IMR-90 (cell line): ENCODE measurements at places on chromosomes 6 and 20. TPM values are rescaled to one million over a fixed set of nuclear protein-coding genes. Genes with fewer than 3 reads are reported as not detected.

DNA sequence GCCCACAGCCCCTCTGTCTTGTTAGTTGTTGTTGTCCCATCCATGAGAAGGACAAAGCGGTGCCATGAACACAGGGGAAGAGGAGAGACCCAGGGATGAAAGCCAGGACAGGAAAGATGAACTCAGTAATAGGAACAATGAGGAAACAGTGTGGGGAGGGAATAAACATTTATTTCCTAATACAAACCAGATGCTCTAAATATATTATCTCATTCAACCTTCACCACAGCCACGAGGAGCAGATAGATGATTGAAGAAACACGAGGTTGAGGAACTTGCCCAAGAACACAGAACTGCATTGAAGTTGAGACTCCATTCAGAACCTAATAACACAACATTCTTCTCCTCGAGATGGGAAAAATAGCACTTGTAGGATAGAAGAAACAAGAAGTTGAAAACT is 53.0 kb upstream of the AIG1 start:
- DNase-seq: no peak

PNLDC1 gene
- not detected in 2 replicates for total RNA-seq

TRDN gene
- total RNA-seq: not detected in 2 replicates

DNA sequence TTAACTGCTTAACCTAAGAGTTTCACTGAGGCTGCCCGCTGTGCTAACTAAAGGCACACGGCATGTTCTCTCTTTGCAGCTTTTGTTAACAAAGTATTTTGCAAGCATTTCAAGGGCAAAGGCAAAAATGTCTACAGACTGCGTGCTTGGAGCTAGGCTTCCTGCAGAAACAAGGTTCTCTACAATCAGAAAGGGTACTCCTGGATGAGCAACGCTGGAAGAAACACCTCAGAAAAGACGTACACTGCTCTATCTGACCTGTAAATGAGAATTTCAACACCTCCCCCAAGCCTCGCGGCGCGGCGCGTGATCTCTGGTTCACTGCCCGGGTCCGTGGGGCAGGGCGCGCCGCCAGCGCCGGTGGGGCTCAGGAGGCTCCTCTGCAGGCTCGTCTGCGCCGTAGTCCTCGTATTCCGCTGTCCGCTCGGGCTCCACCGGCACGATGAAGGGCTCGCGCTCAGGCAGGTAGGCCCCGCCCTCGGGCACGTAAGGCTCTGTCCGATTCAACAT is 120.9 kb downstream of the COL12A1 start:
- no peak for DNase-seq

- DNase-seq: no peak
Observed at GRCh38 chr6:36955136-36955535, 598 bp downstream of the PI16 start.

DNA sequence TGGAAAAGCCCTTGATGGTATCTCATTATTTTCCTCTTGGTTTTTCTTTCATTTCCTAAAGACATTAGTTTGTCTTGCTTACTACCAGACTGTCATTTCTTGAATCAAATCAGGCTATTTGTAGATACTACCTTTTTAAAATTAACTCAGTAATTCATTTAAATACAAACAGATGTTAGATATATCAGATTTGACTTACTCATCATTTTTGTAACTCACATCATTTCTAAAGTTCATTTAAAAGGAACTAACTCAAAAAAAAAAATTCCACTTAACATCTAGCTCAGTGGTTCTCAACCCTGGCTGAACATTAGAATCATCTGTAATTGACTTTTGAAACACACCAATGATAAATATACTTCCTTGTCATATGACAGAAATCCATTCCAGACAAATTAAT is 48.2 kb upstream of the TINAG start:
- no peak for DNase-seq

DNA sequence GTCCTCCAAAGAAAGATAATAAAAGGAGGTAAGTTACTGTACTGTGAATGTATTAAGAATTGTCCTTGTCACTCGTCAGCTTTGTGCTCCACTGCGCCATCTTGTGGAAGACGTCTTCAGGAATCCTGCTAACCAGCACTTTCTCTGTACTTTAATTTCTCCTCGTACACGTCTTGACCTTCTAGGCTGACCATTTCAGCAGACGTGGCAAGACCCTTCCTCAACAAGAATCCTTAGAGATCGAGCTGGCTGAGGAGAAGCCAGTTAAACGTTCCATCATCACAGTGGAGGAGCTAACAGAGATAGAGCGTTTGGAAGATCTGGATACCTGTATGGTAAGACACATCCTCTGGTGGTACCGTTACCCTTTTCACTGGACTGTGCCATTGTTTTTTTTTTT is 95.5 kb upstream of the SCGN start:
- DNase-seq: peak; percentile 74

TFAP2B gene
- not detected in 2 replicates for total RNA-seq

- no peak for DNase-seq
Observed at GRCh38 chr6:111566873-111567517, 38.7 kb downstream of the TRAF3IP2 start.

DNA sequence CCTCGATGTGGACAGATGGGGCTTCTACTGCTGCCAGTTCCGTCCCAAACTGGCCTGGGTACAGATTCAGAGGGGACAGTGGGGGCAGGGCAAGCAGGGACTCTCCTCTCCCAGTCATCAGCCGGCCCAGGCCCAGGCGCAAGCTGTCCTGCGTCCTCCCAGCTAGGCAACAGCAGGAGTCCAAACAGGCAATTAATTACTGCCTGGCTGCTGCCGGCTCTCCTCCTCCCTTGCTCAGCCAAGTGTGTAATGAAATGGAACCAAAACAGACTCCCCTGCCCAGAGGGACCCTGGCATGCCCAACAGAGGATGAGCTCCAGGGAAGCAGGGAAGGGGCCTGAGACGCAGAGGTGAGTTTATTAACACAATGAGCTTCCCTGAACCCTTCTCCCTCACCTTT is 17.8 kb upstream of the SLC32A1 start:
- no peak for DNase-seq

DNA sequence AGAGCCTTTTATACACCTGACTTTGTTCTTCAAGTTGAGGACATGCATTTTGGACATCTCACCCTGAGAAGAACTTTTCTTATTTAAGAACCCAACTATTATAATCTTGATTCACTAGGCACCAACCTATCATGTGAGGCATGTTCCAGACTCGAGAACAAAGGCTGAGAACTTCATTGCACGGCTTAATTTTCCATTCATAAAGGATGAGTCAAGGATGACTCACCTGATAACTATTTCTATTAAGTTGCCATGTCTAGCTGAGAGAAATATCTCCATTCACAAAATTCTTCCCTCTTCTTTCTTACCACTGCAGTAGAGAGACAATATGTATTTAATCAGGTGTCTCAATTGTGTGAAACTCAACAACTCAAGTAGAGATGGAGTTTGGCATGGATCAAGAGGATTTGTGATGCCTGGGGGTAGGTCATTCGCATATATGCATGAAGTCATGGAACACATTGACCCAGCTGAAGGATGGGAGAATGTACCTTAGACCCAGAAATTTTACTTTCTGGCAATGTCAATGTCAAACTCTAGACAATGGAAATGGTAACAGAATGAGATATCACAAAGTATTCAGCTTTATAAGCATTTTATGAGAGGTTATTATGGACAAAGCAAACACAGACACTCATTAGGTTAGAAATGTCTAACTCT is 208.7 kb upstream of the PRND start:
- peak; percentile 95 for DNase-seq

LINC00237 gene
- not detected in 2 replicates for total RNA-seq

GRCh38 chr6:160393891-160394653 is 45.9 kb downstream of the SLC22A3 start:
- DNase-seq: no peak

GRCh38 chr6:155274533-155274932 is 10.7 kb downstream of the CLDN20 start:
- DNase-seq: peak; percentile 66

GRCh38 chr6:161318456-161318855 is 44.6 kb upstream of the AGPAT4 start:
- DNase-seq: no peak

DNA sequence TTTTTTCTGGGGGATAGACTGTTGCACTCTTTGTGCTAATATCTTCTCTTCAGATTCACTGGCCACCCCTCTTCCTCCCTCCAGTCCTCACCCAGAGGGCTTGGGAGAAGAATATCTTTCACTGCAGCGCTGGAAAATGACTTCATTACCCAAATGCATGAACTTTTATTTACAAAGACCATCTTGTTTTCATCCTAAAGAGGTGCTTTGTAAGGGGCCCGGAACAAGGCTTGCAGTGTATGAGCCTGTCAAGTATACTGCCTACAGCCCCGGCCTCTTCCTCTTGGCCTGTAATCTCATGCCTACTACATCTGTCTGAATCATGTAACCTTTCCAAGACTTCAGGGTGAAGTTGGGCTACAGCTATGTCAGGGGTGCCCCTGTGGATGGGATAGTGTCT is 554 bp upstream of the LAMA4 start:
- DNase-seq: no peak

KIF13A gene
- total RNA-seq: 51.8 and 53.0 TPM in 2 replicates

GRCh38 chr6:159557031-159557430 is 136.0 kb downstream of the SOD2 start:
- no peak for DNase-seq

DNA sequence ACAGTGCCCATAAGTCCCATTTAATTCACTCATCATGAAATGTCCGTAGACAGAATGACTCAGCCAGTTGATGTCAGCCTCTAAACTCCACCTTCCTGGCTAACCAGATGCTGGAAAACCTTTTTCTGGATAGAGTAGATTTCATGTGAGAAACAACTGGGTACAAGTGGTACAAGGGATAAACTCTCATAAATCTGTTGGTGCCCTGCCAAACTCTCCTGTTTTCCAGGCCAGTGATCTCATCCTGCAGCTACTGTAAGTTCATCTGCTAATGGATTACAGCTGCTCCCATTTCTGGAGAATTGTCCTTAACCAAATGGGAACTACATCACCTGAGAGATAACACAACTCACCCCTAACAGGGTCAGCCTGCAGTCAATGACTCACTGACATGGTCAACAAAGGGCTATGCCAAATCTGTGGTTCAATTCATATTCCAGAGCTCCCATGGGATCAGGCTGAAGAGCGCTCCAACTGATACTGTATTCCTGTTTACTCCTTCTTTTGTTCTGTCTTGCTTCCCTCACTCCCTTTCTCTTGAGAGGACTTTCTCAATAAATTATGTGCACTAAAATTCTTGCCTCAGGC is 210.1 kb upstream of the HDDC2 start:
- DNase-seq: no peak

PKIB gene
- total RNA-seq: 12.2 and 13.1 TPM in 2 replicates

- DNase-seq: no peak
Observed at GRCh38 chr20:33568378-33568777, 78.5 kb downstream of the CBFA2T2 start.

SLC17A1 gene
- total RNA-seq: not detected in 2 replicates

ADTRP gene
- 0.72 and 0.83 TPM in 2 replicates for total RNA-seq

DNA sequence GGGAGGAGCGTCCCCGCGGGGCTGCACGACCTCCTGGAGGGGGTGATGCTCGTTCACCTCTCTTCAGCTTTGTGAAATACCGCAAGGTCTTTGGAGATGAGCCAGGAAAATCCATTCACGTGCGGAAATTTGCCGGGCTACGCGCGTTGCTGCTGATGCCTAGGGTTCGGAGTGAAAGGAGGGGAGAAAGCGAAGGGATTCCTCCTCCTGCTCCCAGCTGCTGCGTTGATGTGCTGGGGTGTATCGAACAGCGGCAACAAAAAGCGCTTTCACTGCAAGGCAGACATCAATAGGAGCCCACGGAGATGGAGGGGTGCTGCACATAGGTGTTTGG is 391 bp upstream of the B3GAT2 start:
- no peak for DNase-seq

SDHAF4 gene
- total RNA-seq: 1.6 and 2.5 TPM in 2 replicates

FNDC1 gene
- not detected in 2 replicates for total RNA-seq

GRCh38 chr6:105014448-105014847 is 57.5 kb downstream of the LIN28B start:
- DNase-seq: no peak

DNA sequence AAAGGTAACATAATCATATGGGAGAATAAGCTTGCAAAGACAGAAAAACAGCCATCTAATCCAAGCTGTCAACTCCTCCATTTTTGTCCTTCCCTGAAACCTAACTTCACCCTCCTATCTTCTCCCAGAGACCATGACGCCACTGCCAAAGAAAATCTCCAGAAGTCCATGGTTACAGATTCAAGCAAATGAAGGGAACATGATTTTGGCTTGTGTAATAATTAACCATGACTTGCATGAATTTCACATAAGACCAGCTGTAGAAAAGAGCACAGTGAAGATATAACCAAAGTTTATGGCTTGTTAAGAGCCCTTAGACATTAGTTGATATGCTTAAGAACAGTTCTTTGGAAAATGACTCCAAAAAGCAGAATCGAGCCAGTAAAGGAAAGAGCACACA is 342.1 kb upstream of the NRSN1 start:
- DNase-seq: no peak

- DNase-seq: peak; percentile 71
Observed at GRCh38 chr6:27332692-27333641, 20.9 kb upstream of the POM121L2 start.

DNA sequence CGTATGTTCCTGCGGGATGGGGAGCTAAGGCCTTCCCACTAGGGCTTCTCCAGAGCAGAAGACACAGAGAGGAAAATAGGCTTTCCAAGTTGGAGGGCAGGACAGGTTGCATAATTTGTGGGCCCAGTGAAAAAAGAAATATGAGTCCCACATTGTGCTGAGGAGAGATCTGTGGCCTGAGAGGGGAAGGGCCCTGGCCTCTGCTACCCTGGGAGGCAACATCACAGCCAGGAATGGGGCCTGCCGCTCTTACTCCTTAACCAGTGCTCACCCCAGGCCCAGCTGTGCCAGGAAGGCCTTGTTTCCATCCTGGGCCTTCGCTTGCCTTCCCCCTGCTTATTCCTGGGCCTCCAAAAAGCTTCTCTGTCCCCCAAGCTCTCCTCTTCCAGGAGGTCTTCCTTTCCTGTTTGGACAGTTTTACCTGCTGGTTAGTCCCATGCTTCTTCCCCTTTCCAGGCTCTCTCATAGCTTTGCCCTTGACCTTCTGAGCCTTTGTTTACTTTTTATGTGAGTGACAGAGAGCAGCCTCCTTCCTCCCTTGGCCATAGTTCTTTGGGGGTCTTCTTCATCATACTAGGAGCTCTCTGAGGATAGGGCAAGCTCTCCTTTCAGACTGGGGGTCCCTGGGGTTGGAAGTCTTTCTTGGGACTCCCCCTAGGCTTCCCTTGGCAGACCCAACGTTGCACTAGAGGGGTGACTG is 26.2 kb upstream of the VEGFA start:
- no peak for DNase-seq

GPSM3 gene
- 3.0 and 3.9 TPM in 2 replicates for total RNA-seq

DNA sequence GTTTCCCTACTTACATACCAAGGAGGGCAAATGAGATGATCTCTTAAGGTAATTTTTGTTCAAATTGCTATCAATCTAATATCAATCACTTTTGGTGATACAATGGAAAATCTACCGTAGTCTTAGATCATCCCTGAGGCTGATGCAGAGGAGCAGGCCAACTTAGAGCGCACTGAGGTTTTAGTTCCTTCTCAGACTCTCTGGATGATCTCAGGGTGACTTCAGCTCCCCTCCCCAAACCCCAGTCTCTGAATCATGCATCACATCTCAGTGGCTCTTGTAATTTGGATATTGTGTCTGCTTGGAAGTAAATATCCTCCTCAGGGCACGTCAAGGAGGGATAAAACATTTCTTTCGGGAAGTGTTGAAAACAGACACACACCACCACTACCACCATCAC is 5.9 kb downstream of the TUBB2B start:
- no peak for DNase-seq

GRCh38 chr6:26502165-26502564 is 2.1 kb downstream of the BTN1A1 start:
- no peak for DNase-seq
